ENCODE measurements at places on chromosomes 16 and 17. TPM values are rescaled to one million over a fixed set of nuclear protein-coding genes. Genes with fewer than 3 reads are reported as not detected.
A peak's percentile ranks its signal among the peaks of the same experiment; 100 is the strongest.

The CDRT15 gene
- total RNA-seq: not detected

The CCL3 gene
- total RNA-seq: 0.78 TPM

The ZPBP2 gene
- total RNA-seq: not detected

DNA sequence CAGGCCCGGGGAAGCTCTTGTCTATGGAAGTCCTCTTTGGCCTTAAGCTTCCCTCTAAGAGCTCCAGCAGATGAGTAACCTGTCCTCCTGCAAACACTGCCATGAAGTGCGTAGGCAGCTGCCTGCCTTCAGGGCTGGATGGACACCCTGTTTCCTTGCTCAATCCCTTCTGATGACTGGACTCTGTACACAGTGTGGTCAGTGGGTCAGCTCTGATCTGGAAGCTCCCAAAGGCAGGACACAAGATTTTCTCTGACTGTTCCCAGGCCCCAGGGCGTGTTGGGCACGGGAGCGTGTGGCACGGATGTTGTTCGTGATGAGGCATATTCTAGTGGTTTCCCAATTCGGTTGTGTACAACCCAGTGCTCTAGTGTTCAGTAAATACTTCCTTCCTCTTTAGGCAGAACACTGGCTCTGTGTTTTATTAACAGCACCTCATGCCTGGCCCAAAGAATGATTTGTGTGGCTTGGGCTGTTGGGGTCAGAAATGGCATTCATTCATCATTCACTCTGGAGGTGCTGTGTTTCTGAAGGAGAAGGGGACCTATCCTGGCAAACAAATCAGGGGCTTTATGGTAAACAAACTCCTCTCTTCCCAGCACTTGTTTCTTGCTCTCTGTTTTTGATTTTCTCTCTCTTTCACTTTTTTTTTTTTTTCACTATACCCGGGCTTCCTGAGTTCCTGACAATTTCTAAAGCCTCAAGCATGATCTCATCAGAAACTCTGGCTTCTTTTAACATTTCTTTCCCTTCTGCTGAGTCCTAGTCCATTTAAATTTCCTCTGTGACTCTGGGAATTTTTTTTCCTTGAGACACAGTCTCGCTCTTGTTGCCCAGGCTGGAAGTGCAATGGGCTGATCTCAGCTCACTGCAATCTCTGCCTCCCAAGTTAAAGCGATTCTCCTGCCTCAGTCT lies 12.0 kb upstream of the RNF157 start:
- no peak for DNase-seq

GRCh38 chr17:9292561-9292941 lies 271.2 kb downstream of the NTN1 start:
- DNase-seq: no peak

GRCh38 chr16:47392081-47392480 lies 68.8 kb downstream of the ITFG1 start:
- peak; percentile 12 for DNase-seq

Data from CD4-positive, alpha-beta T cell (primary cell).